Kidney glomerular epithelial cell (primary cell): ENCODE measurements at places on chromosomes 7 and 10.

GRCh38 chr10:37703114-37703513, 154.3 kb downstream of the ZNF248 start:
- no peak for DNase-seq

DNA sequence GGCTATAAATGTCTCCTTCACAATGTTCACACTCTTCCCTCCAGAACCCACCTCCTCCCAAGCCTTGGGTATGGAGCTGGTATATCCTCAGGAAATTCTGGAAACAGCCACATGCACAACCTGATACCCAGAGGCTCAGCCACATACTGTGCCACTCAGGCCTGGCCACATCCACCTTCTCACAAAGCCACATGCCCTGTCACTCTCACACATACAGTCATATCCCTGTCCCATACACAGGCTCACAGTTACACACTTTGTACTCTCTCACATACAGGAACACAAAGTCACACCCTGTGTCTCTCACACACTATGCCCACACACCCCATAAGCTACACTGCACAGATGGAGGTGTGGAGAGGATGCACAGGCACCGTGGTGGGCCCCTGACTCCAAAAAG, 10.1 kb downstream of the KCNIP2 start:
- DNase-seq: no peak

- DNase-seq: no peak
Measured at GRCh38 chr7:148884049-148884298, at the start of gene EZH2. Gene EZH2, minus strand, starts transcription at chr7:148884291. Its CDS starts 36,993 bp downstream, at chr7:148847298.

DNA sequence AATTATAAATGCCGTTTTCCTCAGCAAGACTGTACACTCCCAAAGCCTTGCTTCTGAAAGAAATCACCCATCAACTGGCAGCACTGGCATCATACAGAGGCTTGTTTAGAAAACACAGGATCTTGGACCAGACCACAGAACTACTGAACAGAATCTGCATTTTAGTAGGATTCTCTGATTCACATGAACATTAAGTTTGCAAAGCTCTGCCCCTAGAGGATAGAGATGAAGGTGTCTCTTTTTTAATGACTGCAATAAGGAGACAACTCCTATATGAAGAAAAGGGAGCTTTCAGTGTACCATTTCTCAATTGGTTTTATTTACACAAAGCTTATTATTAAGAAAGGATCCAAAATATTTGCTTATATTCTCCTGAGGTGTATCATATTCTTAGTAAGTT, 172.7 kb downstream of the AGMO start:
- no peak for DNase-seq

- DNase-seq: peak; percentile 38
Measured at GRCh38 chr10:20767028-20767427, 130.1 kb downstream of the NEBL start.

- DNase-seq: no peak
Measured at GRCh38 chr10:3321123-3321522, 148.5 kb upstream of the PITRM1 start.

- no peak for DNase-seq
Measured at GRCh38 chr7:91459539-91459938, 195.3 kb downstream of the FZD1 start.

- peak; percentile 6 for DNase-seq
Measured at GRCh38 chr10:72133517-72133916, 45.2 kb upstream of the SPOCK2 start.
